ENCODE measurements at places on chromosomes 1 and 21. TPM values are rescaled to one million over a fixed set of nuclear protein-coding genes. Genes with fewer than 3 reads are reported as not detected.

- no peak for DNase-seq
Measured at GRCh38 chr21:40647706-40648105, 199.3 kb downstream of the DSCAM start.

GRCh38 chr1:41696381-41696780 lies 211.9 kb upstream of the EDN2 start:
- no peak for DNase-seq

GRCh38 chr1:11237356-11237755 lies 25.0 kb downstream of the MTOR start:
- DNase-seq: no peak

SAMD13 gene
- polyA plus RNA-seq: 0.53 TPM

LCE1E gene
- not detected for polyA plus RNA-seq

- peak; percentile 59 for DNase-seq
Measured at GRCh38 chr1:155324717-155325602, 4.3 kb downstream of the RUSC1 start.

CFHR3 gene
- polyA plus RNA-seq: 0.09 TPM

DNA sequence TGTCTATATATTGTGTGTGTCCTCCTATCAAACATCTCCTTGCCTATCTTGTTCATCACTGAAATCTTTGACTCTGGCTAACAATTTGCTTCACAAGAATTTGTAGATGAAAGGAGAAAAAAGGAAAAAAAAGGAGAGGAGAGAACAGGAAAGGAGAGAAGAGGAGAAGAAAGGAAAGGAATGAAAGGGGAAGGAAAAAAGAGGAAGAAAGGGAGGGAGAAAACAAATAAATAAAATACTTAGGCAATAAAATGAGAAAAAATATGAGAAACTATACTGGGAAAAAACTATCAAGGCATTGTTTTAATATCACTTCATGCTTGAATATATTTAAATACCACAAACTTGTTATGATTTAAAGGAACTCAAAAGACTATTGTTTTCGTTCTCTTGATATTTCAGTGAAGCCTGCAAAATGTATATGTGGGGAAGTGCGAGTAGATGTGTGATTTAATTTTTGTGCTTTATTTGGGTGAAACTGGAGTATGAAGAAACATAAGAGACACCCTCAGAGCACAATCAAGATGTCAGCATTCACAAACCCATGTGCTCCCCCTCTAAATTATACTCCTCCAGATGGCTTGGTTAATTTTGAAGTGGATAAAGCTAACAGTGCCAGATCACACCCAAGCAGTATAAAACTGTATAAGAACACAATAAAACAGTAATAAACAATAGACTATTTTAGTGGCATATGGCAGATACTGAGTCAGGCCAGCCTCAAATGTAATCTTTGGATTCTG lies 205.7 kb upstream of the SAMSN1 start:
- no peak for DNase-seq

DNA sequence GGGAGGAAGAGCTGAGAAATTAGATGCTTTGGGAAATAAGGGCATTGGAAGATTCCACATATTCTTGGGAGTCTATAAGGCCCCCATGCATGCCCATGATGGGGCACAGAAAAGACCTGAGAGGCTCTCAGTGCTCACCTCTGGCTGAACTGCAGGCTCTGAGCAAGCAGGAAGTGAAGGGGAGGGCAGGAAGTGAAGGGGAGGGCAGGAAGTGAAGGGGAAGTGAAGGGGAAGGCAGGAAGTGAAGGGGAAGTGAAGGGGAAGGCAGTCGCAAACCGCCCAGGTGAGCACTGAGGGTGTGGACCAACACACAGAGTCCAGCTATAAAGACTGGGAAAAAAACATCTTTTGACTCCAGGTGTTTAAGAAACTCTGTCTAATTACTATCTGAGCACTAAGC lies 3.5 kb downstream of the KRTAP10-9 start:
- DNase-seq: no peak

GRCh38 chr1:180928331-180929230 lies 15.9 kb downstream of the KIAA1614 start:
- no peak for DNase-seq

LINGO4 gene
- 4.6 TPM for polyA plus RNA-seq

- no peak for DNase-seq
Measured at GRCh38 chr1:50531027-50531426, 107.8 kb upstream of the DMRTA2 start.

DNA sequence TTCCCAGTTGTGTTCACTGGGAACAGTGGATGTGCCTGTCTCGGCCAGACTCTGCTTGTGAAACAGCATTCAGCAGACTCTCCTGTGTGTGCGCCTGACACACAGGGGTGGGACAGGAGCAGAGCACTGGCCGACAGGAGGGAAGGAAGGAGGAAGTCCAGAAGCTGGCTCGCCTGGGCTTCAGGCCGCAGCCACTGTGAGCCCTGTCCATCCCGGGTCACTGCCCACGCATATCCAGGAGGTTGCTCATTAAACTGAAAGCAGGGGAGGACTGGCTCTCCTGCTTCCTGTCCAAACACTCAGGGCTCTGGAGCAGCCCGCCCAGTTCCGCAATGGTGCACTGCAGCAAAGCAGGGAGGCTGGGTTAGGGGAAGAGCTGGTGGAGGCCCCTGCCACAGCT lies 218.7 kb upstream of the VAMP3 start:
- no peak for DNase-seq

GRCh38 chr1:6470132-6471085 lies 4.4 kb upstream of the TNFRSF25 start:
- DNase-seq: no peak

DNA sequence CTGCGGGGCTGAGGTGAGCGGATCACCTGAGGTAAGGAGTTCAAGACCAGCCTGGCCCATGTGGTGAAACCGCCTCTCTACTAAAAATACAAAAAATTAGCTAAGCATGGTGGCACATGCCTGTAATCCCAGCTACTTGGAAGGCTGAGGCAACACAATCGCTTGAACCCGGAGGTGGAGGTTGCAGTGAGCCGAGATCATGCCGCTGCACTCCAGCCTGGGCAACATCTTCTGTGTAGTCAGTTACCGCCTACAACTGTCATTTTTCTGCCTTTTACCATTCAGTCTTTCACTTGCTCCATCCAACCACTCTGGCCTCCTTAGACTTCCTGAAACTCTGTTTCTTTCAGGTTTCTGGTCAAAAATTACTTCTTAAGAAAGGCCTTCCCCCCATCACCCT lies 2.2 kb downstream of the MYCBP start:
- no peak for DNase-seq

DNA sequence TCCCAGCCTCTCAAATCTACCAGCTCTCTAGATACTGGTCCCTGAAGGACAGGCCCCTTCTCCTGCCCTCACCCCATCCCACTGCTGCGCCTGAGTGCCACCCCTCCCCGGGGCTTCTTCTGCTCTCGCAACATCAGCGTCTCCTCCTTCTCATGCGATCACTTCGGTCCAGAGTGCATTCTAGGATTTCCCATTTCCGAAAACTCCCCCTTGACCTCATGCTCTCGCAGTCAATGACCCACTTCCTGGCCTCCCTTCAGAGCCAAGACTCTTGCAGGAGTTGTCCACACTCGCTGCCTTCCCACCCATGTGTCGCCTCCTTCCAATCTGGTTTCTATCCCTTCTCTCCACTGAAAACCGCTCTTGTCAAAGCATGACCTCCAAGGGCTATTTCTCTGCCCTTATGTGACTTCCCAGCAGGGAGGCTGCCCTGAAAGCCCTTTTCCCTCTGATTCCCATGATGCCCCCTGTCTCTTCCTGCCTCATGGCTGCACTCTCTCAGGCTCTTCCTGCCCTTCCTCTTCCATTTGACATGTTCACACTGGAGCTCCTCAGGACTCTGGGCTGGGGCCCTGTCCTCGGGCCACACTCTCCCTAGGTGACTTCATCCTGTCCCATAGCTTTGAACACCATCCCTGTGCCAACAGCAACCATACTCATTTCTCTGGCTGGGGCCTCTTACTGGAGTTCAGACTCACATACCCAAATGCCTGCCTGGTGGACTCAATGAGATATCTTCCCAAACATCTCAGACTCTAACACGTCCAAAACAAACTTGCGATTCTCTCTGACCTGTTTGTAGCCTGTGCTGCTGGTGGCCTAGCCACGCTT lies 46.0 kb downstream of the LDLRAD2 start:
- DNase-seq: no peak

PGBD5 gene
- 6.3 TPM for polyA plus RNA-seq

DNA sequence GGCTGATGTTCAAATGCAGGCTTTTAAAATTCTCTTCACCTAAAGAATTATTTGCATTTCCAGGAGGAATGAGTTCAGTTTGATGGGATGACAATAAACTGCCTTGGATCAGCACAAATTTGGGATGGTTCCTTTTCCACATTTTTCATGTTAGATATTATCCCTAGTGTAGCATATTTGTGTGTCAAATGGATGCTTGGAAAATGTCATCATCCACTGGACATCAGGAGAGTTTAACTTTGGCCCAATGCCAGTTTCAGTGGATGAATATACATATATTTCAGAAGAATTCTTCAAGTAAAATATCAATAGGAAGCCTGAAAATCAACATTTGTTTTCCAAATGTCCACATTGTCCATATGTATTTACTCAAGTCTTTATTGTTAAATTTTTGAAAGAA lies 116.5 kb upstream of the COL24A1 start:
- DNase-seq: no peak

- DNase-seq: no peak
Measured at GRCh38 chr1:156684227-156684782, 7.1 kb upstream of the NES start.

NBPF10 gene
- 0.43 TPM for polyA plus RNA-seq

LCE1A gene
- not detected for polyA plus RNA-seq

OR2T29 gene
- polyA plus RNA-seq: not detected

DNA sequence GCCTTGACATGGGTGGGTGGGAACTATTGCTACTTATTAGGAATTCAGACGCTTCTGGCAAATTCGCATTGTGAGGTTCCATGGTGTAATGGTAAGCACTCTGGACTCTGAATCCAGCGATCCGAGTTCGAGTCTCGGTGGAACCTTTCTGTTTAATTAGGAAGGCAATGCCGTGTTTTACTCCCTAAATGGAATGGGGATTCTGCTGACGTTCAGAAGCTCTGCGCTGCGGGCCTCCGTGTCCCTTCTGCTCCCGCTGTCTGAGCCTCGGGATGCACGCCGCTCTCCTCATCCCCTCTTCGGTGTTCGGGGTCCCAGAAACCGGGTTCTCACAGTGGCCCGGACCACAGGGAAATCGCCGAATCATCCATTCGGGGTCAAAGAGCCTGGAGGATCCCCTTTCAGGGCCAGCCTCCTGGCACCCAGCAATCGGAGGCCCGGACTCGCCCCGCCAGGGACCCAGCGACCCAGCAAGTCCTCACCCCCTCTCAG lies 280.3 kb downstream of the FAM72C start:
- no peak for DNase-seq

DNA sequence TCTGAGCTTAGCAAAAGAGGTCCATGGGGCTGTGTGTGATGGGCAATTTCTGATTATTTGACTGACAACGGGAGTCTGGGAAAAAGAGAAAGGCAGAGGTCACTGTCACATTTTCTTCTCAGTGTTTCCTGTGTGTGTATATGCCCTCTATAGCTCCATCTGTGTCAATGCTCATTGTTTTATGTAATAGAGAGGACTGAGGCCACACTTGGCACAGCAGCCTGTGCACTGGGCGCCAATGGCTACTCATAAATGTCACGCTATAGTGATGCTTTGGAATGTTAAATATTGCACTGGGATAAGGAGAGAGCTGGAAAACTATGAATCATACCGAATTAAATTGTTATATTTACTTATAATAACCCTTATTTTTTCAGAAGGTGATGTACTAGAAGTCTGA lies 365.4 kb downstream of the NEGR1 start:
- no peak for DNase-seq

DNA sequence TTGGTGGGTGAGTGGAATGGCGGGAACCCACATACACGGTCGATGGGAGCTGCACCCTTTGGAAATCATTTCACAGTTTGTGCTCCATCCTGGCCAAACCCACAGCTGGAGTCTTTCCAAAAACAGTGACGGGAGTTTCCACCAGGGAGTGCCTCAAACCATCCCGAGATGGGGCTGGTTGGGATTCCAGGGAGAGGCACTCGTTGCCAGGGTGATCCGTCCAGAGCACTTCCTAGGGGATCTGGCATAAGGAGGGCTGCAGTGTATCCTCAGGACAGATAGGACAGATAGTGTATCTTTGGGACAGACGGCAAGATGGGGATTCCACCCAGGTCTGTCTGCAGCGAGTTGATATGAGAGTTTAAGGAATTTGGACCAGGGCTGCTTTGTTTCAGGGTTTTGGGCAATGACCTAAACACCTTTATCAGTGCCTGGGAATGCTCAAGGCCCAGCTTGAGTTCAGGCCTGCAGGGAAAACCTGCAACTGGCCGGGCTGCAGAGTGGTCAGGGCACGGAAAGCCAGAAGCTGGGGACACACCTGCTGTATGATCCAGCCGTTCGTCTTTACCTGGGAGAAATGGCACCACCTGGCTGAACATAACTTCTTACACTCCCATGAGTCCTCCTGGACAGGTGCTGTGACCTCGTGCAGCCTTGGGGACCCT lies 3.4 kb upstream of the POFUT2 start:
- DNase-seq: peak; percentile 41

GRCh38 chr1:59015708-59016107 lies 231.9 kb upstream of the JUN start:
- no peak for DNase-seq

- DNase-seq: no peak
Measured at GRCh38 chr1:180157108-180157507, 2.4 kb downstream of the QSOX1 start.

DNA sequence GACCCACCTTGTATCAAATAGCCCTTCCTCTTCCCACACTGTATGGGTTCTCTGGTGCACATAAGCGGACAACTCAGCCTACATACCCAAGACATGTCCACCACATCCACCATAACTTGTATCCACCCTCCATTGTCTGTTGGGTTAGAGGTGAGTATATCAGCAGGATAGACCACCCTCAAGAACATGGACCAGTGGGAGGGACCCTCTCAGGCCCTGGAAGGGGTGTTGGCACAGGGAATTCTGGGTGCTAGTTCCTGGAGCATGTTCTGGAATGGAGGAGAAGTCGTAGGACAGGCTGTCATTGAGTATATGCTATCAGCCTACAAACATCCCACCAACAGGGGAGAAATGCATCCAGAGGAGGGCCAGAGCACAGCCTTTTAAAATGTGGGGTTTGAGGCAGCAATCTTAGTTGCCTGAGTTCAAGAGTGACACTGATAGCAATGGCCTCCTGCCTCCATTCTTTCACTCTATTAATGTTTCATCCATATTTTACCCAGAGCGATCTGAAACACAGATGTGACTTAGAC lies 7.5 kb downstream of the CD55 start:
- DNase-seq: no peak

TIE1 gene
- 9.2 TPM for polyA plus RNA-seq

RIPK4 gene
- polyA plus RNA-seq: not detected

SLC35F3 gene
- polyA plus RNA-seq: 0.04 TPM

VASH2 gene
- 0.21 TPM for polyA plus RNA-seq

DNA sequence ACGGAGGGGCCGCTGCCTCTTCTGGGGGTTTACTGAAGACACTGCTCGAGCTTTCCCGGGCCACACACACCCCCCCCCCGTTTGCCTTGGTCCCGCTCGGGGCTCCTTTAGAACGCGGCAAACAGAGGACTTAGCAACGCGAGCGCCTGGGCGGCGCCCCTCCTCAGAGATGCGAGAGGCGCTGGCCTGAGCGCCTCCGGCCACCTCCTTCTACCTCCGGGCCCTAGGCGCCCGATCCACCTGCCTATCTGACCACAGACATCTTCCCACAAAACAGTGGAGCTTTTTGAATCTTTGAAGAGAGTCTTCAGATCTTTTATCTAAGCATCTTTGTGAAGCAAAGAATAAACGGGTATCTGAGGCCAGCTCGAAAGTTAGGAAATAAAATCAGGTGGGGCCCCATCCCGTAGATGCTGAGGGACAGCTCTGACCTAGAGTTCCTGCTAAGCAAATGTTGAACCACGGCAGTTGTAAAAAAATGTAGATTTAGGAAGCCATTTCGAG lies 436 bp upstream of the TTLL7 start:
- peak; percentile 85 for DNase-seq

IRF6 gene
- polyA plus RNA-seq: 0.31 TPM

HTR6 gene
- polyA plus RNA-seq: not detected

All from psoas muscle (tissue), 8 donors.